Cerebellar cortex (tissue), 1 donor: ENCODE measurements at places on chromosomes 2 and 18.
A peak's percentile ranks its signal among the peaks of the same experiment; 100 is the strongest.

GRCh38 chr2:82395531-82395930 lies 2063.5 kb downstream of the SUCLG1 start:
- DNase-seq: no peak

- no peak for DNase-seq
Observed at GRCh38 chr2:215779912-215780311, 233.4 kb downstream of the MREG start.

- no peak for DNase-seq
Observed at GRCh38 chr2:66322506-66323260, 112.2 kb upstream of the MEIS1 start.

GRCh38 chr2:112084689-112085374 lies 29.8 kb downstream of the TMEM87B start:
- no peak for DNase-seq

DNA sequence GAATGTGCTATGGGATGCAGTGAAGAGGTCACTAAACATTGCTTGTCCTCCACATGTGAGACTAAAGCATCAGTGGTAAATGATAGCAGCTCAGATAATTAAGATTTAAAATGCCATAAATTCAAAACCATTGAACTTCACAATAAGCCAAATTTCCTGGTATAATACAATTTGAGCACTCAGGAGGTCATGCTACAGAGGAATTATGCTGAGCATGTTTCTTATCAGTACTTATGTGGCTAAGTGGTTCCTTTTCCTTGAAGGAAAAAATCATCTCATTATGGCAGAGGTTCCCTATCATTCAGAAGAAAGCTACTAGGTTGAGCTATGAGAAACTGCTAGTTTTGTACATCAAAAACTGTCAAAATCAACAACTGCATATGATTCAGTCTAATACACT lies 156.6 kb downstream of the AGPS start:
- no peak for DNase-seq

GRCh38 chr2:125207431-125207830 lies 1182.3 kb downstream of the CNTNAP5 start:
- no peak for DNase-seq

DNA sequence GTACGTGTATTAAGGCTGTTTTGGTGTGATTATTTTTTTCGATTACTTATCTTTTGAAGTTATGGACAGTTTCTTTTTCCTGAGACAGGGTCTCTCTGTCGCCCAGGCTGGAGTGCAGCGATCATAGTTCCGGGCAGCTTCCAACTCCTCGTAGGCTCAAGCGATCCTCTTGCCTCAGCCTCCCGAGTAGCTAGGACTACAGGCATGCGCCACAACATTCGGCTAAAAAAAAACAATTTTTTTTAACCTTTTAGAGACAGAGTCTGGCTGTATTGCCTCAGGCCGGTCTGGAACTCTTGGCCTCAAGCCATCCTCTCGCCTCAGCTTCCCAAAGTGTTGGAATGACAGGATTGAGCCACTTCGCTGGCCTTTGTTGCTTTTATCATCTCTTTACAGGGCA lies 945 bp downstream of the HAT1 start:
- peak; percentile 30 for DNase-seq

- DNase-seq: no peak
Observed at GRCh38 chr2:176063958-176064357, 19.8 kb downstream of the EVX2 start.

DNA sequence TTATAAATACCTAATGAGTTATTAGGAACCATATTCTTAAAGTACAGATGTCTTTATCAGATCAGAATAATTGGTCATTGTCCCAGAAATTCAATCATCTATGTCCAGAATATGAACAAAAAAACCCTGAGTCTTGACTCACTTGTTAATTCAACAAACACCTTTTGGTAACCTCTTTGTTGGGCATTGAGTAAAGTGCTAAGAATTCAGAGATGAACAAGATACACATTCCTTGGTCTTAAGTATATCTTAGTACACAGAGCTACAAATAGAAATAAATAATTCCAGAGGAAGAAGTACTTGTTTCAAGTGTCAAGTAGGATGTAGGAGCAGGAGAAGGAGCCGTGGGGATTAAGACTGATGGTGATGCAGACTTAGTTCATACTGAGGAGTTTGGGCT lies 798.1 kb downstream of the CPS1 start:
- DNase-seq: no peak

GRCh38 chr2:54503828-54504227 lies 47.7 kb downstream of the SPTBN1 start:
- DNase-seq: no peak

DNA sequence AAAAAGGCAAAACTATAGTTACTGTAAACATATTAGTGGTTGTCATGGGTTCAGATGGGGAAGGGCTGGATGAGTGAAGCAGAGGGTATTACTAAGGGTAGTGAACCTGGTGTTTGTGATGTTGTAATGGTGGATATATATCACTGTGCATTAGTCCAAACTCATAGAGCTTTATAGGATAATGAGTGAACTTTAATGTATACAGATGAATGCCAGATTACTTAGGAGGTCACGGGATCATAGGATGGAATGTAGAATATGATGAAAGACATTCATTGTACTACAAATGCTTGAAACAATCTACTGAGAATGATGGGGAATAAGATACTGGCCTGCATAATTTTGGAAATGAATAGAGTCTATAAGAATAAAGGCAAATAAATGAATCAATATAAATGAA lies 226.7 kb upstream of the ZNF804A start:
- no peak for DNase-seq

DNA sequence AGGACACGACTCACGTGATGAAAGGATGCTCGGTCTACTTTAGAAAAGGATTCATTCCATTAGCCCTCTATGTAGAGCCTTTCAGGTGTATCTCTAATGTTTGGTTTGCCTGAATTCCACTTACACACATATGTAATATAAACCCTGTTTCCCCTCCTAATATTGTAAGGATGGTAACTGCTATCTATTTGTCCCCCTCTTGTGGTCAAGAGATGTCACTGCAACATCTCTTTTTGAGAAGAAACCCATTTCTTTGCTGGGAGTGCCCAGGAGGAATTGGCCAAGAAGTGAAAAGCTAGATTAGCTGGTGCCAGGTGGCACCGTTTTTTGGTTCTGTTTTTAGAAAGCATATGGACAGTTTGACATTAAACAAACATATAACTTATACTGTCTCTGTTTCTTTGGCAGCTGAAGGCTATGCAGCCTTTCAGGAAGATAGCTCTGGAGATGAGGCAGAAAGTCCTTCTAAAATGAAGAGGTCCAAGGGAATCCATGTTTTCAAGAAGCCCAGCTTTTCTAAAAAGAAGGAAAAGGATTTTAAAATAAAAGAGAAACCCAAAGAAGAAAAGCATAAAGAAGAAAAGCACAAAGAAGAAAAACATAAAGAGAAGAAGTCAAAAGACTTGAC lies 41.2 kb downstream of the RALBP1 start:
- peak; percentile 58 for DNase-seq

DNA sequence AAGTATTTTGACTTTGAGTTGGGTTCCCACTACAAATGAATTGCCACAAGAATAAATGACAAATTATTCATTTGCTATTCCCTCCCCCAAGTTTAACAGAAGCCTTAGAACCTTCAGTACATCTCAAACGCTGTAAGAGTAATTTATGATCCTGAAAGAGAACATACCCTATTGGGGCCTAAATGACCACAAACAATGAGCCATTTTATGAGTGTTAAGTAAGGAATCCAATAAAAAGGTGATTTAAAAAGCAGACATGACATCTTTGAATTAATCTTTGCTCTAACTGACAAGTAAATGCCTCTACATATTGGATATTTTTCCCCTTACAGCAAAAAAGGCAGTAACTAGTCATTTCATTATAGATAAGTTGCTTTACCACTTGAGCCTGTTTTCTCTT lies 136.9 kb downstream of the NRXN1 start:
- DNase-seq: no peak

DNA sequence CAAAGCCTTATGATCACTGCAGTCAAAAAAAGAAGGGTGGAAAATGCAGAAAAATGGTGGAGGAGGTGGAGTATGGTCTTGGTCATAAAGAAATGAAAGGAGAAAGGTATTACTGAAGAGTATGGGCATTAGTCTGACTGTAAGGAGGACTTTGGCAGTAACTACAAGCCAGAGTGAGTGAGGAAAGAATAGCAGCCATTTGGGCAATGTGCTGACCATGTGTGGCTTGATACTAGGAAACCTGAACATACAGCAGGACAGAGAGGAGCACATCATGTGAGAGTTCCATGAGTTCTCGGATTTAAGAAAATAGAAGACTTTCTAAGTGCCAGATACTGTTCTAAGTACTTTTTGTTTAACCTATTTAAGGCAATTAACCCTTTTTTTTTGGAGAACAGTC lies 8.5 kb downstream of the DTNA start:
- no peak for DNase-seq

GRCh38 chr18:10661317-10661716 lies 135.5 kb downstream of the NAPG start:
- DNase-seq: no peak

- DNase-seq: no peak
Observed at GRCh38 chr2:175840256-175840655, 161.8 kb downstream of the LNPK start.

- peak; percentile 13 for DNase-seq
Observed at GRCh38 chr2:165825041-165825440, 31.0 kb upstream of the GALNT3 start.

DNA sequence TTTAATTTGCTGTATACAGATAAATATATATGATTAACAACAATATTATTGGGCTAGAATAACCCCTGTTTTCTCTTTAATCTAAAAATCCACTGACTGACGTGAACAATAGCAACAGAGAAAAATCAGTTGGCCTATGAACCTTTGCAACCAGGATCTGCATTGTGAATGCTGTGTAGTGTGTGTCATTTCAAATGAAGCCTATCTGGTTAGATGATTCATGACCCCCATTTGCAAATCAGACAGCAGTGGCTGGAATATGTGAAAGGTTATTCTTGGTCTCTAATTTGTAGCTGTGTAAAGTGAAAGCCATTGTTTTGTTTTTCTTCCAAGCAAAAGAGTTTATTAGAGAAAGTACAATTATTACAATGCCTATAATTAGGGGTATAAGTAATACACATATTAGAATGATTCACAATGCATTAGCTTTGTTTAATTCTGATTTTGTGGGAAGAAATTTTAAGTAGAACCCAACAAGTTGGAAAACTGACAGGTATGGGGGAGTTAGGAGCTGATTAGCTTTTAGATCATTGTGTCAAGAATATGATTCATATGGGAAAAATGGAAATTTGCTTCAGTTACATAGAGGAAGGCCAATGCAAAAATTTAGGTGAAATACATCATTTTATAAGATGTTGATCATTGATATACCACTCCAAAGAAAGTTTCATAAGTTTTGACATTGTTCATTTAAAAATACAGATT lies 1362.2 kb upstream of the TMEFF2 start:
- no peak for DNase-seq

DNA sequence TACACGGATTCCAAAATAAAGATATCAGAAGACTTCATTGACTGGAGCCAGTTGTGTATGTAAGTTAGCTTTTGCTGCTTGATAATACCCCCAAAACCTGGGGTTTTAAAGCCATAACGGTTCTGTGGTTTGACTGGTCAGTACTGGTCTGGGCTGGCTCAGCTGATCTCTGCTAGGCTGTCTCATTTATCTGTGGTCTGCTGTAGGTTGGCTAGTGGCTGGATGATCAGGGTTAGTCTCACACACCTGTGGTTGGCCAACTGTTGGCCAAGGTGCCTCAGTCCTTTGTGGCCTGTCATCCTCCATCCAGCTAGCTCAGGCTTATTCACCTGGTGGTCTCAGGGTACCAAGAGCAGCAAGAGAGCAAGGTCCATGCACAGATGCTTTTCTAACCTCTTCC lies 183.2 kb downstream of the KLHL29 start:
- DNase-seq: no peak

GRCh38 chr18:3704556-3705344 lies 254.8 kb downstream of the TGIF1 start:
- peak; percentile 67 for DNase-seq

DNA sequence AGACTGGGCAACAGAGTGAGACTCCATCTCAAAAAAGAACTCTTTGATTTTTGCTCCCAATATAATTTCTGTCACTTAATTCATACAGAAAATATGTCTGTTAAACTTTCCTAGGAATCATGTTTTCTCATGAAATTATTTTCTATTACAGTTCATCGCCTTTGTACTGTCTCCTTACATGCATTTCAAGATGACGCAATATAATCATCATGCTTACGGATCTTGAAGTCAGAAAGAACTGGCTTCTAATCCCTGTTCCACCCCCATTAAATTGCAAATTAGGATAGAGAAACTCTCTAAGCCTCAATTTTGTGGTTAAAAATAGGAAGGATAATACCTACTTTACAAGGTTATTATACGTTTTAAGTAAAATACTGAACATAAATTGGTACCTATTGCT lies 467.6 kb upstream of the SMIM21 start:
- DNase-seq: no peak

DNA sequence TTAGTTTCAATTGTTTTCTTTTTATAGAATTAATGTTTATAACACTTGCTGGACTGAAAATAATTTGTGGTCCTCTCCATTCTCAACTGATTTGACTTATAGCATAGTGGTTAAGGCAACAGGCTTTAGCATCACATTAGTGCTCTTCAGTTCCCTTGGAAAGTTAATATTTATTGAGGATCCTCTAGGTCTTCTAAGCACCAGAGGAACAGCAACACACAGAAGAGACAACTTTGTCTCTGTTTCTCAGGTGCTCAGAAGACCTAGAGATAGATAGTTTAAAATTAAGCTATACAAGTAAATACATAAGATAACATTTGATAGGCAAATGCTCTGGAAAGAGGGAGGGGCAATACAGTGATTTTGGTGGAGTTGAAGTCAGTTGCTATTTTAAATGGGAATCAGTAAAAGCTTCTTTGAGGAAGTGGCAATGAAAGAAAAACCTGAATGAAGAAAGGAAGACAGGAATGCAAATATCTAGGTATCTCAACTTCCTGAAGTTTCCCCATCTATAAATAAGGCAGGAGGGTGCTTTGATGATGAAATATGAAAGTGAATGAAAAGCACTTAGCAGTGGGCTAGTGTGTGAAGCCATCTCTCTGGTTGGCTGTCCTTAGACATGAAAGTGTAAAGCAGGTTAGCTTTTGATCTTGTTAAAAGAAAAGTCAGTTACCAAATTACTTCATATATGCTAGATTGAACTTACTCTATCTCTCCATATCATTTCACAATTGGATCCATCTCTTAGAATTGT lies 7.9 kb downstream of the NEUROD1 start:
- no peak for DNase-seq

DNA sequence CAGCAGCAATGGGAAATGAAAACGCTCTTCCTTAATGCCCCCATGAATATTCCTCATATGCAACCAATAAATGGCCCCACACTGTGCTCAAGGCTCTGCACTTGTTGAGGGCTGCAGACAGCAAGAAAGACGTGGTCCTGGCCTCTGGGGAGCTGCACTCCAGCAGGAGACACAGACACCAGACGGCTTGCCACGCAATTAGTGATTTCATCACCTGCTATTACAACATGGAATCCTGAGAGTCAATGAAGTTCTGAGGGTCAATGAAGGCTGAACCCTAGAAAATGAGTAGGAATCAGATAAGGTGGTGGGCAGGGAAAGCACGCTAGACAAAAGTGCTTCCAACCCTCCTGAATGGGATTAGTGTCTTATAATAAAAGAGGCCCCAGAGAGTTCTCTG lies 18.9 kb downstream of the CREG2 start:
- no peak for DNase-seq
